Ovary (tissue), 10 donors: ENCODE measurements at places on chromosomes 16 and 17.

- DNase-seq = no peak
Measured at GRCh38 chr17:40351359-40352236, 12.9 kb downstream of the GJD3 start.

GRCh38 chr17:9991351-9991750 is 86.3 kb upstream of the RCVRN start:
- DNase-seq = no peak

DNA sequence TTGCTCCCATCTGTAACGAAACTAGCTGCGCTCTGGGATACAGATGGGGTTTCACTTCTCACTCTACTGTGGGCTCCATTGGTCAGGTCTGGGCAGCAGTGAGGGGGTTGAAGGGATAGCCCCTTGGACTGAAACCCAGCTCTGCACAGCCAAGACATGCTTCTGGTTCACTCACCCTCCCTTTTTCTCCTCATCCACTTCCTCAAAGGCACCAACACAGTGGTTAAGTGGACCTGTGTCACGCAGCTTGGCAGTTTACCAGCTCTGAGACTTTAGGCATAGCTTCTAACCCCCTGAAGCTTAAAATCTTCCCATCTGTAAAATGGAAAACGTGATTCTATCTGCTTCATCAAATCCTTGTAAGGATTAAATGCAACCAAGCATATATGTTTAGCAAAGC is 11.5 kb upstream of the KRT38 start:
- DNase-seq = no peak

GRCh38 chr17:41367426-41368075 is 2.1 kb downstream of the KRT33B start:
- no peak for DNase-seq

DNA sequence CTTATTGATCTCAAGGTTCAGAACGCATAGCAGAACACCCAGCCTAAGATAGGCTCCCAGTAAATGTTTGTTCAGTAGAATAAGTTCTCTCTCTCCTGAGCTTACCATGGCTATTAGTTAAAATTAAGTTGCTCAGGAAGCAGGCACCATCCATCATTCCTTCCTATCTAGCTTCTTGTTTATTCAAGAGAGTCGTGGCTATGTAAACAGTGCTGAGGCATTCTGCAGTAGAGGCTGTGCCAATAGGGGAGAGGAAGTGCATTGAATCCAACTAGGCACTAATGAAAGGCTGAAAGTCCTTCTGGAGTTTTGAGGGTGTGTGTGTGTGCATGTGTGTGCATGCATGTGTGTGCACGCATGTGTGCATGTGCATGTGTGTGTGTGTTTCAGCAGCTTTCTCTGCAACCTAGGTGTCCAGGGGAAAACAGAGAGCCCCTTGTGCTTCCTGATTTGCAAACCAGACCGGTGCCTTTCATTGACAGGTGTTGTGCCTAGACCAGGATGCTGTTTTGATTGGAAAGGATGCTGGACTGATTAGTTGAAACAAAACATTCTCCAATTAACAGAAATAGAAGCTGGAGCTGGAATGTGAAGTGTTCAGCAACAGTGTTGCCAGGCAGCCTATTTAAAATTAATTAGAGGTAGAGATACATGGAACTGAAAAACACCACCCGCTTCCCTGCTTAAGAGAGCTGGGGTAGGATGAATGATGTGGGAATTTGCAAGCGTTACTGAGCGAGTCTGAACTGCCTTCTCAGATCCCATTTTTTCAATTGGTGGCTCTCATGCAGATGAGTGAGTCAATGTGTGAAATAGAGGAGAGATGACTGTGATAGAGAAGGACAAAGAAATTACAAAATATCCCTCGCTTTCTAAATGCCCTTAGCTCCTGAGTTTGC is 103.3 kb upstream of the CLEC3A start:
- DNase-seq = no peak

- DNase-seq = no peak
Measured at GRCh38 chr16:24526701-24527495, 12.5 kb upstream of the RBBP6 start.

DNA sequence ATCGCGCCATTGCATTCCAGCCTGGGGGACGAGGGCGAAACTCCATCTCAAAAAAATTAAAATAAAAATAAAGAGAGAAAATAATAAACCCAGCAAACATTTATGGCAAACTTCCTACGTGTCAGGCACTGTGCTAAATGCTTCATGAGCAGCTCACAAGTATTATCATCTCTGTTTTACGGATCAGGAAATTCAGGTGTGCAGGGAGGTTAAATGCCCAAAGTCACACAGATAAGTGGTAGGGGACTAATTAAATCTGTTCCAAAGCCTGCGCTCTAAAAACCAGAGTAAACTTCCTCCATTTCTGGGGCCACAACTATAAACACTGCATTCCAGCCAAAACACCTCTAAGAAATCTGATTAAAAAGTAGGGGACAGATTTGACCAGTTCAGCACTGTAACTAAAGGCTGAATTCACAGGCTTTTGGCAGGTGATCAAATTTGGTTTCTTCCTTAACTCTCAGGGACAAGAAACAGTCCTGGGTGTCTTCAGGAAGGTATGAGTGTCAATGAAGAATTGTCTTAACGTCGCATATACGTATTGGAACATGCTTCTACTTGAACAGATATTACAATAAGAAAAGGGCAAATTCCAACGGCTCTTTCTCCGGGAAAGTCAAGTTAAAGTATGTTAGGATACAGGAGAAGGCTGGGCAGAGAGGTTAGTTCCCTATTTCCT is 996 bp downstream of the STRADA start:
- DNase-seq = no peak

- DNase-seq = no peak
Measured at GRCh38 chr16:55830658-55831294, 2.1 kb downstream of the CES1 start.

DNA sequence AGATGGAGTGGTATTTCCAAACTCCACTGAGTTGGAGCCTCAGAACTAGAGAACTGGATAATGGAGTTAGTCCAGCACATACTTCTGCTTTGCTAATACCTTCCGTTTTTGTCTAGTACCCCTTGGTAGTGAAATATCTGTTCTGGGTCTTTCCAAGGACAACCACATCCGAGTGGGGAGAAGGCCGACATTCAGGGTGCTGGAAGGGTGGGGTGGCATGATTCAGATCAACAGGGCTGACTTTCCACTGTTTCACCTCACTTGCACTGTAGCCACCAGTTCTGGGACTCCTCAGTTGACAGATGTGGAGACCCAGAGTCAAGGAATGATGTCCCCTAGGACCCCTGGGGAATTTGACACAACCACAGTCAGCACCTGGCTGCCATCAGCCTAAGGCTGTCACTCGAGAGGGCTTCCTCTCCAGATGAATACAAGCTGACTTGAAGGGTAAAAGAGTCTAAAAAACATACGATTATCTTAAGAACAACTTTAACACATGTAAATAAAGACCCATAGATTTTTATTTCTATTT is 84.8 kb upstream of the HNF1B start:
- no peak for DNase-seq

DNA sequence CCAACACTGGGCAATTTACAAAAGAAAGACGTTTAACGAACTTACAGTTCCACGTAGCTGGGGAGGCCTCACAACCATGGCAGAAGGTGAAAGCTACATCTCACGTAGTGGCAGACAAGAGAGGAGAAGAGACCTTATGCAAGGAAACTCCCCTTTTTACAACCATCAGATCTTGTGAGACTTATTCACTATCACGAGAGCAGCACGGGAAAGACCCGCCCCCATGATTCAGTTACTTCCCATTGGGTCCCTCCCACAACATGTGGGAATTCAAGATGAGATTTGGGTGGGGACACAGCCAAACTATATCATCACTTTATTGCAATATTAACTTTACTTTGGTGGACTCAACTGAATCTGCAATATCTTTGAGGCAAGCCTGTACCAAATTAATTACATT is 11.9 kb upstream of the ENGASE start:
- no peak for DNase-seq

- no peak for DNase-seq
Measured at GRCh38 chr16:50329446-50330189, 39.2 kb downstream of the BRD7 start.

GRCh38 chr17:20189302-20189701 is 180.1 kb downstream of the SPECC1 start:
- DNase-seq = no peak

DNA sequence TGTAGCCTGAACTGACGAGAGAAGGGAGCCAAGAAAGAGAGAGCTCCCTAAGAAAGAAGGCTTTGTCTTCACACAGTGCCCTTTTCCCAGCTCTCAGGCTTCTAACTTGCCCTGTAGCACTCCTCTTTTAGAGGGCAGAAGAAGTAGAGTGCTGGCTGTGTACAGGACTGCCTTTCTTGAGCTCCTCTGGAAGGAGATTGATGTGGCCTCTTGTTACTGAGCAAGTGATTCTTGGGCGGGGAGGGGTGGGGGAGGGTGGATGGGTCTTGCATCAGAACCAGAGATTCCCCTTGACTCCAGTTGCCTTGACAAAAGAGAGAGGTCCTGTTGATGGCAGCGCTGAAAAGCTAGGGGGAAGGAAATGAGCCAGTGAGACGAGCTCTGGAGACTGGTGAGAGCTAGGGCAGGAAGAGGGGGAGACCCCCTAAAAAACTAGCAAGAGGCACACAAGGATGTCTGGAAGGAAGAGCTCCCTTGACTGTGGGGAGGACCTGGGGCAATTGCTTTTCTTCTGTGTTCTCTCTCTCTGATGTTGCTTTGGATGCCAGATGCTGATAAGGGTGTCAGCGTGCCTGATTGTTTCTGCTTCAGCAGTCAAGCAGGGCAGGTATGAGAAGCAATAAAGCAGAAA is 18.4 kb downstream of the GPR179 start:
- DNase-seq = no peak
